ENCODE measurements at places on chromosomes 13 and 19. TPM values are rescaled to one million over a fixed set of nuclear protein-coding genes. Genes with fewer than 3 reads are reported as not detected.

- no peak for DNase-seq
These were observed 45.8 kb upstream of the ZNF536 start for GRCh38 chr19:30326393-30326710.

DNA sequence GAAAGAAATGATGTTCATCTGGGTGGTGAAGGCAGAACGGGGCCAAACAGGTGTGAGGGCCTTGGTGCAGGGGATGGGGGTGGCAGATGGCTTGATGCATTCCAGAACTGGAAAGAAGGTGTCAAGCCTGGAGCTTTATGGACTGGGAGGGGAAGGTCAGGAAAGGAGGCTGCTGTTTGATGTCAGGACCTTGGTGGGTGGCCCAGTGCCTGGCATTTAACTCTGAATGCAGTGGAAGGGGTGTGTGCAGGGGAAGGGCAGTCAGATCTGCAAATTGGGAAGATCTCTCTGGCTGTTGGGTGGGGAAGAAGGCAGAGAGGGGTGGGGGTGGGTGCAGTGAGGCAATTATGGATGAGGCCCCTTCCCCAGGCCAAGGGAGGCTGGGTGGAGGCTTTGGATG is 11.7 kb downstream of the KCTD15 start:
- no peak for DNase-seq

The ICAM4 gene
- not detected for total RNA-seq

The KRTDAP gene
- not detected for total RNA-seq

The CEACAM6 gene
- total RNA-seq = not detected
